ENCODE measurements at places on chromosomes 13 and 19. TPM values are rescaled to one million over a fixed set of nuclear protein-coding genes. Genes with fewer than 3 reads are reported as not detected.

HSD17B14 gene
- total RNA-seq, result 6.8 TPM

LILRB5 gene
- not detected for total RNA-seq

ZNF211 gene
- 8.0 TPM for total RNA-seq

LIM2 gene
- total RNA-seq, result not detected

PPM1N gene
- 2.6 TPM for total RNA-seq

CEACAM16 gene
- total RNA-seq, result not detected

All from smooth muscle cell of bladder (primary cell).